ENCODE measurements at places on chromosomes 1 and 21.
A peak's percentile ranks its signal among the peaks of the same experiment; 100 is the strongest.

DNA sequence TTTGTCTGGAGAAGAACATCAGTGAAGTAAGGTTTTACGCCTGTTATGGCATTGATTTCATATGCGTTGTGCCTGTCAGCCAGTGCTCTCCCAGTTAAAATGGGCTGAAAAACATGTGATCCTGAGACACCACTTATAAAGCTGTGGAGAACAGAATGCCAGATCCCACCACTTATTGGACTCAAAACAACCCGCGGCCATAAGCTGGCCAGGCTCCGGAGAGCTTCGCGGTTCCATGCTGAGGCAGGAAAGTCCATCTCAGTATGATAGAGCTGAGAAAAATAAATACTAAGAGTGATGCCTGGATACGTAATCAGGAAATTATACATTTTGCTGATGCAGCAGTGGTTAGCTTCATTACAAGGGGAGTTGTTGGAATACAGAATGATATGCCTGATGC, 5.1 kb downstream of the APOBEC4 start:
- DNase-seq = no peak

DNA sequence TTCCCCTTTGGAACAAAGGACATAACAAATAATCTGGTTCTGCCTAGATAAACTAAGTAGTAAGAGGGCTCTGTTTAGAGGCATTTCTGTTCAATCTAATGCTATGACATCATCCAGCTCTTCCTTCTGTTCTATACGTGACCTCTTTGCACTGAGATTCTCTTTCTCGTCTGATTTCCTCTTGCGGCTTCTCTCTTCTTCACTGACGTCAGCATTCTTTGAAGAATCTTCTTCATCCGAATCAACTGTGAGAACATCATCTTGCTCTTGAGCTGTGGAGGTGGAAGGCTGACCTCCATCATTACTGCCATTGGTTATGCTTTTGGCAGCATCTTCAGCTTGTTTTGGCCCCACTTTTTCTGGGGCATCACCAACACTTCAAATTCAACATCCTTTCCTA, 130.4 kb downstream of the HS2ST1 start:
- DNase-seq = no peak

- peak; percentile 22 for DNase-seq
Measured at GRCh38 chr1:28631713-28632112, 11.2 kb downstream of the TAF12 start.

DNA sequence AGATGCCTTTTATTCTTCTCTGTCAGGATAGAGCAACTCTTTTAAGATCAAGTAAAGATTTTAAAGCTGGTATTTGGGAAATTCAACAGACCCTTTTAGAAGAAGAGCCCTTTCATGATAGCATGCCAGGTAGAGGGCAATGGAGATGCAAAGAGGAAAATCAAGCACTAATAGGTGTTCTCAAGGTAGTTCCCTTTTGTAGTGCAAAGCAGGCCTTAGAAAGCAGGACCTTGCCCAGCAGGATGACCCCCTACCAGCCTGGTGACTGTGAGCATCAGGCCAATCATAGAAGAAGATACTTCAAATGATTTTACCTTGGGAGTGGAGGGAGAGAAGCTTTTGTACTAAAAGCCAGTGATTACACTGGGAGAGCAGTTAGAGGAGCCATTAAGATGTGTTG, 381.4 kb upstream of the ZRANB2 start:
- no peak for DNase-seq

- DNase-seq = no peak
Measured at GRCh38 chr1:151255381-151255780, 847 bp downstream of the PSMD4 start.

GRCh38 chr1:40898431-40898901, 36.3 kb upstream of the CITED4 start:
- peak; percentile 34 for DNase-seq

Measured in GM20000 (cell line).